ENCODE measurements at places on chromosomes 4 and X.
A peak's percentile ranks its signal among the peaks of the same experiment; 100 is the strongest.

GRCh38 chrX:130110379-130111219 lies at the start of gene ELF4:
ELF4 (minus strand) TSS chrX:130110497; CDS start chrX:130081330, 29,167 bp downstream.
- DNase-seq = peak; percentile 53

- no peak for DNase-seq
Measured at GRCh38 chr4:36189511-36190226, 54.6 kb downstream of the ARAP2 start.

DNA sequence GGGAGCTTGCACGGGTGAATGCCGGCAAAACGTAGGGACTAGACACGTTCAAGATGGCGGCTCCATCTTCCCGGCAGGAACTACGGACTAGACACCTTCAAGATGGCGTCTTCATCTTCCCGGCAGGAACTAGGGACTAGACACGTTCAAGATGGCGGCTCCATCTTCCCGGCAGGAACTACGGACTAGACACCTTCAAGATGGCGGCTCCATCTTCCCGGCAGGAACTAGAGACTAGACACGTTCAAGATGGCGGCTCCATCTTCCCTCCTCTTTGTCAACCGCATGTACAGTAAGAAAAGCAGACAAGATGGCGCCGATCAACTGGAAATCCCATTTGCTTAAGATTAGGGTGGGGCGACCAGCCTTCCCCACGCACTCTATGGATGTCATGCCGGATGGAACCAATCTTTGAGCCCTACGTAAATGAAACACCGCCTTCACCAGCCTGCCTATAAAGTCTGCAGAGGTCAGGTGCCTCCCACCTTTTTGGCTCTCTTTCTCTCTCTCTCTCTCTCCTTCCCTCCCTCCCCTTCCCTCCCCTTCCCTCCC lies 222.4 kb downstream of the CRLF2 start:
- DNase-seq = peak; percentile 68

GRCh38 chrX:68422478-68422877 lies 10.8 kb downstream of the OPHN1 start:
- no peak for DNase-seq

GRCh38 chr4:123876143-123876542 lies 479.5 kb downstream of the SPRY1 start:
- DNase-seq = no peak

- DNase-seq = no peak
Measured at GRCh38 chr4:18366892-18367291, 345.3 kb upstream of the LCORL start.

DNA sequence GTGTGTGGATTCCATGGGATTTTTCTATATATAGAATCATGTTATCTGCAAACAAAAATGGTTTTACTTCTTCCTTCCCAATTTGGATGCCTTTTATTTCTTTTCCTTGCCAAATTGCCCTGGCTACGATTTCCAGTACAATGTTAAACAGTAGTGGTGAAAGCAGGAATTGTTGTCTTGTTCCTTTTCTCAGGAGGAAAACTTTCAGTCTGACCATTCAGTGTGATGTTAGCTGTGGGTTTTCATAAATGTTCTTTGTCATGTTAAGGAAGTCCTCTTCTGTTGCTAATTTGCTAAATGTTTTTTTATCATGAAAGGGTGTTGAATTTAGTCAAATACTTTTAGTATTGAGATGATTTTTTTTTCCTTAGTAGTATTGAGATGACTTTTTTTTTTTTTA lies 10.9 kb downstream of the SAP30 start:
- DNase-seq = no peak

DNA sequence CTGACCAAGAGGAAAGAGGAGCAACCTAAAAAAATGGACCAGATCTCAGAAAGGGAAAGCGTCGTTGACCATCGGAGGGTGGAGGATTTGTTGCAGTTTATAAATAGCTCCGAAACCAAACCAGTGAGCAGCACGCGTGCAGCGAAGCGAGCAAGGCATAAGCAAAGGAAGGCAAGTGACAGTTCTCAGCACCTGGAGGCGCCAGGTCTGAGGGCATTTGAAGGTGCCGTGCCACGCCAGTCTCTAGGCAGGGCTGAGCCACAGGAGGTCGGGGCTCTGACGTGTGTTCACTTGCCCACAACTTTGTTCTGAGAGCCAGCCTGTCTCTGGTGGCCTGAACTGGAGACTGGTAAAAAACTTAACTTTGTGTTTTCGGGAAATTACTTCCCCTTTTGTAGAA lies 59.7 kb downstream of the TNIP2 start:
- no peak for DNase-seq

DNA sequence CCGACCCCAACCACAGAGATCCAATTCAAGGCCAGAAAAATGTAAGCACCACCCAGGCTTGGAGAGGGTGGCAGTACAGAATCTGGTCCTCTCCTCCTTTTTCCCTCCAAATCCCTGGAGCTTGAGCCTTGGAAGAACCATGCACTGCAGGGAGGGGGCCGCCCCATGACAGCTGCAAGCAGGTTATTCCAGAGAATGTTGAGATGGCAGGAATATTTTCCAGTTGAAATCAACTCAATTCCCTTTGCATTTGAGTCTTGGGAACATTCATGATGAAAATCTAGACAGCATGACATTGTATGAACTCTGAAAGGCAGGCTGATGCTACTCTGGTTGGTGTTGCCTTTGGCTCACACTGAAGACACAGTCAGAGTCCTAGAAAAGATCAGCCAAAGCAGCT lies 386.6 kb upstream of the FGF16 start:
- no peak for DNase-seq
